NCI-H510A treated with DMSO at 0.1 percent for 48 hours (cell line): ENCODE measurements at places on chromosomes 16 and 17.

DNA sequence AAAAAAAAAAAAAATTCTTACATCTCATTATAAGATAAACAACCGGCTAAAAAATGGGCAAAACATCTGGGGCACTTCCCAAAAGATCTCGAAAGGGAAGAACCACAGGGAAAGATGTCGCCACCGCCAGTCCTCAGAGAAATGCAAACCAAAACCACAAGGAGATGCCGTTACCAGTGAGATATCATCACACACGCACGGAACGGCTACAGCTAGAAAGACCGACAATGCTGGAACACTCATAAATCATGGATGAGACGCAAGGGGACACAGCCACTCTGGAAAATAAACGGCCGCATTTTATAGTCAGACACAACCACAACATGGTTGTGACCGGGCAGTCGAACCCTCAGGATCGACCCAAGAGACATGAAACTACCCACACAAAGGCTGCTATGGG lies 24.5 kb downstream of the WDR45B start:
- no peak for DNase-seq

DNA sequence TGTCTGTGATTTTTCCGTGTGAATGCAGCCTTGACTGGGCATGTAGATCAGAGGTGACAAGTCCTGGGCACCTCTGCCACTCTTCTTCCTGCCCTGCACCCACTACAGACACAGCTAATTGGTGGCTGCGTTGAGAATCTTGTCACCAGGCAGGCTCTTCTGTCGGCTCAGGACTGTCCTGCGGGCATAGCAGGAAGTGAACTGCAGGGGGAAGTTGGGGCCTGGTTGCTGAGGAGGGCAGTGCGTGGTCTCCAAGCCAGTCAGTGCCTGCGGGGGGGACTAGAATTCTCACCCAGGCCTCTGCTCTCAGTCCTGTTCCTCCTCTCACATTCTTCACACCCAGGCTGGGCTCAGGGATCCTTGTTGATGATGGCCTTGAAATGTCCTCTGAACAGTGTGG lies 50.5 kb downstream of the JPH3 start:
- no peak for DNase-seq

DNA sequence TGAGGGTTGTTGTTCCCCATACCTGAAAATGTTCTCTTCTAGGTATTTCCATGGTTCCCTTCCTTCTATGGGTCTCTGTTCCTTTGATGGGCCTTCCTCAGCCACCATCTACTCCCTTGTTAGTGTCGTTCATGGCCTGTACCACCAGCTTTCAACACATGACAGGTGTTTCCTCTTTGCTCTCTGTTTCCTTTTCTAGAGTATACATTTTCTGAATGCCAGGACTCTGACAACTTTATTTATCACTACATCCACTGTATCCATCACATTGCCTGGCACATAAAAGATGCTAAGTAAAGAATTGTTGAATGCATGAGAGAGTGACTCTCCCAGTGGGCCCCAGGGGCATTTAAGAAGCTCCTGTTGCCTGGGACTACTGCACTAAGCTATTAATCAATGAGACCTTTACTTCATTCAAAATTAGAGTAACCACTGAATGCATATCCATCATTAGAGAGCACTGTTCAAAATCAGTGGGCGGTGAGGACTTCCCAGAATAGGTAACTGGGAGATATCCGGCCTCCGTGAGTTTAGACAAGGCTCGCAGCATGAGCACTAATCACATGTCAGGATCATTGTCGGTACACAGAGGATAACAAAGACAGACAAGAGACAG lies 255.0 kb downstream of the CBLN1 start:
- DNase-seq = no peak

- DNase-seq = peak; percentile 89
These were observed 13.2 kb downstream of the ATP5PD start for GRCh38 chr17:75033346-75034235.

GRCh38 chr17:33874617-33875060 lies 380.4 kb upstream of the CCL2 start:
- no peak for DNase-seq
